T-cell (primary cell): ENCODE measurements at places on chromosomes 4 and X. TPM values are rescaled to one million over a fixed set of nuclear protein-coding genes. Genes with fewer than 3 reads are reported as not detected.

BGN gene
- total RNA-seq = not detected

APLN gene
- not detected for total RNA-seq

USP26 gene
- total RNA-seq = not detected

TXLNG gene
- total RNA-seq = 16.4 TPM

DSPP gene
- not detected for total RNA-seq

- no peaks in the 10 kb centered on the region for H3K27me3 ChIP-seq
- no peaks in the 10 kb centered on the region for H3K36me3 ChIP-seq
- no peak for DNase-seq
- H3K4me1 ChIP-seq = no peaks in the 10 kb centered on the region
- H3K27ac ChIP-seq = no peak overlapping the region
Observed at GRCh38 chr4:111330786-111331185, 707.9 kb upstream of the PITX2 start.

GRCh38 chrX:18031726-18032375, 170.8 kb upstream of the RAI2 start:
- no peaks in the 10 kb centered on the region for H3K27me3 ChIP-seq
- no peak overlapping the region for H3K4me3 ChIP-seq
- H3K27ac ChIP-seq = no peak overlapping the region
- no peaks in the 10 kb centered on the region for H3K36me3 ChIP-seq
- no peak for DNase-seq
- H3K4me1 ChIP-seq = no peaks in the 10 kb centered on the region

DNA sequence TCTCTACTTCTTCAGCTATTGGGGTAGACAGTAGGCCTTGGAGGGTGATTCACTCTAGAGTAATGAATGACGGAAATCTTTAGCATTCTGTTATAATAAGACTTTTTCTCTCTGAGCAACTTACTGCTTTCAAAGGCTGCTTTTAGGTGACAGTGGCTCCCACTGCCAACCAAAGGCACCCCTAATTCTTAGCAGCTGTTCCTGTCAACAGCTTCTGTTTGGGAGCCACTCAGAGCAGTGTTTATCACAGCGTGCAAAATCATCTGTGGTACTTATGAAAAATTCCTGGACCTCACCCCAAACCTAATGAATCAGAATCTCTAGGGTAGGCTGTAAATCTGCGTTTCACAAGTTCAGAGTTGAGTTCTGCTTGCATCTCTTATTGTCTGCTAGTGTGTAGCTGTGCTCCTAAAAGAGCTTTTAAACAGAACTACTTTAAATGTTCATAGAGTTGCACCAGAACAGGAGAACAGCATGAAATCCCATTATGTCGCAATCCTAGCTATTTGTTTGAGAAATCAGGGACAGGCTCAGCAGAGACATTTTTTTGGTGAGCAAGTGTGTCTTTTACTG, 52.8 kb upstream of the POU4F2 start:
- DNase-seq = no peak
- no peaks in the 10 kb centered on the region for H3K27me3 ChIP-seq
- no peaks in the 10 kb centered on the region for H3K36me3 ChIP-seq
- H3K4me1 ChIP-seq = no peaks in the 10 kb centered on the region

GRCh38 chrX:129981752-129982299, 609 bp upstream of the BCORL1 start:
- no peak overlapping the region for H3K4me3 ChIP-seq
- no peaks in the 10 kb centered on the region for H3K36me3 ChIP-seq

GRCh38 chrX:137424679-137425078, 141.2 kb upstream of the ZIC3 start:
- no peak overlapping the region for H3K27ac ChIP-seq
- no peaks in the 10 kb centered on the region for H3K4me1 ChIP-seq
- no peaks in the 10 kb centered on the region for H3K36me3 ChIP-seq
- no peak overlapping the region for H3K4me3 ChIP-seq
- no peak for DNase-seq
- peaks cover 43% of the 10 kb centered on the region for H3K27me3 ChIP-seq

- H3K27me3 ChIP-seq = no peaks in the 10 kb centered on the region
- H3K4me3 ChIP-seq = no peak overlapping the region
- H3K36me3 ChIP-seq = peaks cover 4% of the 10 kb centered on the region
Observed at GRCh38 chr4:40232610-40233009, 35.8 kb downstream of the RHOH start.

DNA sequence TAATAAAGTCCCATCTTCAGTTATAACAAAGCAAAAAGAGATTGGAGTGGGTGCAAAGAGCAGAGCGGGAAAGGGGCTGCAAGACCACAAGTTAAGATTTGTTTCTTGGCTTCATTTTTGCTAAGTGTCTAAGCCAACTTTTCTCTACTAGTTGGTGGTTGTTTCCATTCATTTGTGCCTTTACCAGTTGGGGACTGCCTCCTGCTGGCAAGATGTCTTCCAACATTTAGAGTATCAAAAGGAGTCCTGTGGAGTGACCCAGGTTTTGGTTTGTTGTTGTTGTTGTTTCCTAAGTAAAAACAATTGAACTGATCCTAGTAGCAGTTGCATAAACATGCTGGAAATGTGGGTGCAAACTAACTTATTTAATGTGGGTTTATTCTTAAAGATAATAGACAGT, 121.1 kb downstream of the SPATA18 start:
- no peak for DNase-seq
- no peaks in the 10 kb centered on the region for H3K27me3 ChIP-seq
- H3K27ac ChIP-seq = no peak overlapping the region
- H3K4me1 ChIP-seq = no peaks in the 10 kb centered on the region
- H3K4me3 ChIP-seq = no peak overlapping the region

- no peak overlapping the region for H3K4me3 ChIP-seq
- H3K36me3 ChIP-seq = no peaks in the 10 kb centered on the region
- H3K4me1 ChIP-seq = no peaks in the 10 kb centered on the region
- H3K27ac ChIP-seq = no peak overlapping the region
- no peak for DNase-seq
Observed at GRCh38 chrX:49727847-49728246, 32.1 kb upstream of the PAGE1 start.

- H3K4me1 ChIP-seq = no peaks in the 10 kb centered on the region
- no peaks in the 10 kb centered on the region for H3K27me3 ChIP-seq
- H3K36me3 ChIP-seq = no peaks in the 10 kb centered on the region
- no peak for DNase-seq
Observed at GRCh38 chrX:31213941-31214340, 142.1 kb upstream of the FTHL17 start.
